ENCODE measurements at places on chromosomes 7 and 10. TPM values are rescaled to one million over a fixed set of nuclear protein-coding genes. Genes with fewer than 3 reads are reported as not detected.

DNA sequence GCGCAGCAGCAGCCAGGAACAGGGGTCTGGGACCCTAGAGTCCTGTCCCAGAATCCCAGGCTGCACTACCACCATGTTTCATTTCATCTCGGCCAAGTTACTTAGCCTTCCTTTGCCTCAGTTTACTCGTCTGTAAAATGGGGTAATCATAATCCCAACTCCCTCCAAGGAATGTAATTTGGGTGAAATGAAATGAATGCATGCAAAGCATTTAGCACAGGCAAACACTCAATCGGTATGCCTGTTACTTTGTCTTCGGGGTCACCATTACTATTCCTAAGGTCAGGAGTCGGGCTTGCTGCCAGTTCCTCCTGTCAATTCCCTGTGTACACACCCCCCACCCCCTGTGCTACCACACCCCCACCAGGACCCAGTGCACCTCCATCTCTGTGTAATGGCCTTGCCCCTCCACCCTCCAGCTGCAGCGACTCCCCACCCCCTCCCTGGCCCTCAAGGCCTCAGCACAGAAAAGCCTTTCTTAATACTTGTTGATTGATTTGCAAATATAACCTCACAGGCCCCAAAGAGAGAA is 1.7 kb downstream of the TNS3 start:
- DNase-seq: no peak

The SLC26A5 gene
- total RNA-seq: not detected

The KMT2E gene
- total RNA-seq: 152 TPM

- no peak for DNase-seq
These were observed 8.0 kb upstream of the MNX1 start for GRCh38 chr7:157018328-157018996.

DNA sequence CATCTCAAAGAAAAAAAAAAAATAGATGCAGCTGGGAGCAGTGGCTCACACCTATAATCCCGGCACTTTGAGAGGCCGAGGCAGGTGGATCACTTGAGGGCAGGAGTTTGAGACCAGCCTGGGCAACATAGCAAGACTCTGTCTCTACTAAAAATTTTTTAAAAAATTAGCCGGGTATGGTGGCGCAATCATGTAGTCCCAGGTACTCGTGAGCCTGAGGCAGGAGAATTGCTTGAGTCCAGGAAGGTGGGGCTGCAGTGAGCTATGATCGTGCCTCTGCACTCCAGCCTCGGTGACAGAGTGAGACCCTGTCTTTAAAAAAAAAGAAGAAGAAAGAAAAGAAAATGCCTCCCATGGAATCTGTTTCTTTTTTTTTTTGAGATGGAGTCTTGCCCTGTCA is 31.9 kb downstream of the GTF2IRD1 start:
- no peak for DNase-seq

The HMX2 gene
- total RNA-seq: not detected

- DNase-seq: no peak
These were observed 42.1 kb downstream of the TRIM24 start for GRCh38 chr7:138502023-138502767.

- no peak for DNase-seq
These were observed 229.6 kb downstream of the PRPF18 start for GRCh38 chr10:13816195-13816925.

DNA sequence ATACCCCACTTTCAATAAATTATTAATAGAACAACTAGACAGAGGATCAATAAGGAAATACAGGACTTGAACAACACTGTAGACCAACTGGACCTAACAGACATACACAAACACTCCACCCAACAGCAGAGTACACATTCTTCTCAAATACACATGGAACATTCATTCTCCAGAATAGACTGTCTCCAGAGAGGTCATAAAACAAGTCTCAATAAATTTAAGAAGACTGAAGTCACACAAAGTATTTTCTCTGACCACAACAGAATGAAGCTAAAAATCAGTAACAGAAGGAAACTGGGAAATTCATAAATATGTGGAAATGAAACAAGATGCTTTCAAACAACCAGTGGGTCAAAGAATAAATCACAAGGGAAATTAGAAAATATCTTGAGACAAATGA is 119.8 kb downstream of the SMURF1 start:
- no peak for DNase-seq

DNA sequence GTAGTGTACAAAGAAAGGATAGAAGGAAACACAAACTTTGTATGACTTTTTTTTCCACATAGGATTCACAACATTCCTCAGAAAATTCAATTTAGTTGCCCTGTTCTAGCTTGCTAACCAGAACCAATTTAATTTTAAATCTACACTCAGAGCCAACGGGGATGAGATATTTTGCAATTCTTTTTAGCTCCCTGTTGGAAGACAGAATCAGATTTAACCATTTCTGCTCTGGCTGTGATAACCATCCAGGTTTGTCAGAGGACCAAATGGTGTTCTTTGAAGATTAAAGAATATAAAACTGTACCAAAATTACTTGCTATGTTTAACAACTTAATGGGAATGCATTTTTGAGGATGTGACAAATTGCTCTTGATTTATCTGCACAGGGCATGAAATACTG is 319.7 kb downstream of the HPSE2 start:
- DNase-seq: no peak

GRCh38 chr10:27815261-27815660 is 69.6 kb upstream of the MKX start:
- DNase-seq: no peak

The RELN gene
- total RNA-seq: 5.5 TPM

Measured in ovary (tissue), 10 donors.